ENCODE measurements at places on chromosomes 11 and 22. TPM values are rescaled to one million over a fixed set of nuclear protein-coding genes. Genes with fewer than 3 reads are reported as not detected.

The TPBGL gene
- 0.13 TPM for total RNA-seq

DNA sequence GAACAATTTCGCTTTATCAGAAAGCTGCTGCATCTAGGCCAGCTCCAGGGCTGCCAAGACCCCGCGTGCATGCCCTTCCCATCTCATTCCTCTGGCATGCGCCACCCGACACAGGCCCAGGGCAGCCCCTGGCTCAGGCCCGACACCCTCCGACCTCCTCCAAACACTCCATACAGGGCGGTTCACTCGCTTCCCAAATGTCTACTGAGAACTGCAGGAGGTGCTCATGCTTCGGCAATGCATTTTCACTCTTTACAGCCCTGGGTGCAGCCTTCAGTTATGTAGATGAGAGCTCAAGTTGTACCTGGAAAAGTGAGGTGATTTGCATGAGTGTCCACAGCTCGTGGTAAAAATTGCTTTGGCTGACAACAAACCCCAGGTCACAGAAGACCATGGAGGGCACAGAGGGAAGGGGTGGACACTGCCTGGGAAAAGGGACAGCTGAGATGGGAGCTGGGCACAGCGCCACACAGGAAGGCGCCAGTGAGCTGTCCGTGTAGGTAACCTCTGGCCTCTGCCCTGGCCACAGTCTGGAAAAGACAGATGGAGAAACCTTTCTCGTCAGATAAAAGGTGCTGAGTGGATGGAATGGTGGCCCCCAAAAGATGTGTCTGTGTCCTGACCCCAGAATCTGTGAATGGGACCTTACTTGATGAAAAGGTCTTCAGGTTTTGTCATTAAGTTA, 1351.9 kb downstream of the BRD1 start:
- ATAC-seq, result no peak

DNA sequence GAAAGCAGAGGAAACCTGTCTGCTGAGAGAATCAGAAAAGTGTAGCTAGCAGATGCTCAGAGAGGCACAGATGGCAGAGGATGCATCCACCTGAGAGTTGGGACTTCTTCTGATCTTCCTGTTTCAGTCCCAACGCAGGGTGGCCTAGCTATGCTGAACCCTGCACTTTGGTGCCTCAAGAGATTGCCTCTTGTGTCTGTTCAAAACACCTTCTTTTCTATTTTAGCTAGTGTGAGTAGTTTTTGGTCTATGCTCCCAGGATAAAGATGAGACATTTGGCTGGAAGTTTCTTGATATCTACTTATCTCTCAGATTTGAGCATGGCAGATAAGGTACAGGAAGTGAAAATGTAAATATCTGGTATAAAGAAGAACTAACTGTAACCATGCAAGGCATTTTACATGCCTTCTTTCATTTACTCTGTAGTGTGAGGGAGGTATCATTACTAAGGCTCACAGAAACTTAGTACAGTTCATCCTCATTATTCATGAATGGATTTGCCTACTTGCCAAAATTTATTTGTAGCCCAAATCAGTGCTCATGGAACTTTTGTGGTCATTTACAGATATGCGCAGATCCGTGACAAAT, 47.0 kb upstream of the PSMA1 start:
- ATAC-seq, result no peak

GRCh38 chr11:128499613-128500253, 87.6 kb downstream of the ETS1 start:
- ATAC-seq, result no peak

GRCh38 chr11:92869716-92870115, 99.7 kb upstream of the MTNR1B start:
- ATAC-seq, result no peak

The P4HA3 gene
- 0.69 TPM for total RNA-seq

Measured in gastroesophageal sphincter (tissue), 4 donors.